Stimulated activated CD4-positive, alpha-beta T cell treated with anti-CD3 and anti-CD28 coated beads, TNF-alpha, amount 100 ng/mL, for 48 hours (primary cell): ENCODE measurements at places on chromosomes 4 and X.

DNA sequence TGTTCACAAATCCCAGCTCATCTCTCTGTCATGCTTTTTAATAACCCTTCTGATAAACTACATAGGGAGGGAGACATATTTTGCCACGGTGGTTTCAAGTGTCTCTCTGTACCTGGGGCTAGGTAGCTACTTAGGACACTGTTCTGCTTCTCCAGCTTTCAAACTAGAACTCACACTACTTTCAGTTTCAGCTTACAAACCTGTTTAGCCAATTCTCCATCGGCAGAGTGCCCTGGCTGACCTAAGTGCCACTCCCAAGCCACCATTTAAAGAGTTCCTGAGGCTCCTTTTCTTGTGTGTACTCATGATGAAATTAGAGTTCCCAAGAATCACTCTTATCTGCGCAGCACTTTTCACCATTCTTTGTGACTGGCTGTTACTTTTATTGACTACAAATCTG, 899.2 kb downstream of the FAT4 start:
- DNase-seq = no peak

- DNase-seq = no peak
These were observed 22.9 kb downstream of the ATP5ME start for GRCh38 chr4:650951-651883.

- DNase-seq = no peak
These were observed 23.1 kb upstream of the LRAT start for GRCh38 chr4:154720618-154721267.

DNA sequence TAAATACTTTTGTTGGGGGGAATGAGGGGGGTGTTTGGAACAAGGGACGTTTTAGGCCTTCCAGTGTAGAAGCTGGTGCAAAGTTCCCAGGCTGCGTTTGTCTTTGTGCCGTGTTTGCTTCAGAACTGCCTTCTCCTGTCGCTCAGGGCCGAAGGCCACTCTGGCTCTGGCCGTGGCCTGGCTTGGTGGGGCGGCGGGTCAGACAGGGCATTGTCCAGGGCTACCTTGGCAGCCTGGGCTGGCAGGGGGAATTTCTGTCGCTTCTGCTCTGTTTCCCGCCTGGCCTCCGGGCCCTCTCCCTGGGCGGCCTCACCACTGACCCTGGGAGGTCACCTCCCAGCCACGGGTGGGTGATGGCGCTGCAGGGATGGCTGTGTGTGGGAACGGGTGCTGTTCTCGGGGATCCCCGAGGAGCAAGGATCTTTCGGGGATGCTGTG, 140.0 kb downstream of the COL4A6 start:
- no peak for DNase-seq

GRCh38 chr4:8589336-8589735, 3.2 kb upstream of the CPZ start:
- DNase-seq = no peak

GRCh38 chr4:176319151-176319703, 539 bp upstream of the SPCS3 start:
- DNase-seq = no peak

DNA sequence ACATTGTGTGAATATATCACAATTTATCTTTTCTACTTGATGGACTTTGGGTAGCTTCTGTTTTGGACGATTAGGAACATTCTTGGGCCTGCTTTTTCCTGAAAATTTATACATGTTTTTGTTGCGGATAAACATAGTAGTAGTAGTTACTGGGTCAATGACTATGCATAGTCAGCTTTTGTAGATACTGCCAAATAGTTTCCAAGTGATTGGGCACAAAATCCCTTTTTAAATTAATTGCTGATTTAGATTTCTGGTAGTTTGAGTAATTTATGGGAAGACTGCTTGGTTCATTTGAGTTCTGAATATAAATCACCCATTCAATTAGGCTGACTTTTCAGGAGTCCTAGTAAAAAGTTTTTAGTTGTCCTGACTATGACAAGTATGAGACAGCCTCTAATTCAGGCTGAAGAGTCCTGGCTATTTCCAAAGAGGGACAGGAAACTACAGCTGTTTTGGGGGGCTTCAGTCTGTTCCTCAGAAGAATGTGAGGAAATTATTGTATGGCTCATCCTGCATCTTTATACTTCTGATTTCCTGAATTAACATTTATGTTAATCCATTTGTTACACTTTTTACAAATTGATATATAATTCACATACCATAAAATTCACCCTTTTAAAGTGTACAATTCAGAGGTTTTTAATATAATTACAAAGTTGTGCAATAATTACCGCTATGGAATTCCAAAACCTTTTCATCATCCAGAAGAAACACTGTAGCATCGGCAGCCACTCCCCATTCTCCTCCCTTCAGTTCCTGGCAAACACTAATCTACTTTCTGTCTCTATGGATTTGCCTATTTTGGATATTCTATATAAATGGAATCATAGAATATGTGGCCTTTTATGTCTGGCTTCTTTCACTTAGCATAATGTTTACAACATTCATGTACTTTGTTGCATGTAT, 14.2 kb downstream of the LRP2BP start:
- no peak for DNase-seq

DNA sequence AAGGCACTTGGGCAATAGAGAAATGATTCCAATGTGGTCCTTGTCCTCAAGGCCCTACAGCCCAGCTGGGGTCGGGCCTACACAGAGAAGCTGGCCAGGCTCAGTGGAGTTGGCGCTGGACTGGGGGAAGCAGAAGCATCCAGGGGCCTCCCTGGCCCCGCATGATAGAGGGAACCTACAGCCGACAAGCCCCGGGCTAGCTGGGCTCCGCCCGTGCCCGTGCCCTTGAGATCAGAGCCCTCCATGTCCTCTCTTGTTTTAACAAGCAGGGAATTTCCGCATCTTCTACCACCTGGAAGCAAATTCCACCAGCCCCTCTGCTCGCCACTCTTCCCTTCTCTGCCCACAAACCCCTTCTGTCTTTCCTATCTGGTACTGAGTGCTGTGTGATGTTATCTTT, 31.6 kb downstream of the CYTL1 start:
- DNase-seq = no peak
